ENCODE measurements at places on chromosomes 3 and 15.
A peak's percentile ranks its signal among the peaks of the same experiment; 100 is the strongest.

- DNase-seq: no peak
These were observed 75.4 kb upstream of the AKAP13 start for GRCh38 chr15:85305050-85305449.

GRCh38 chr3:41044523-41044922, 154.8 kb upstream of the CTNNB1 start:
- DNase-seq: no peak

GRCh38 chr3:22039161-22039560, 288.2 kb upstream of the ZNF385D start:
- DNase-seq: no peak

- DNase-seq: no peak
These were observed 304.4 kb upstream of the TGFBR2 start for GRCh38 chr3:30302027-30302426.

- DNase-seq: no peak
These were observed 15.1 kb downstream of the CCDC33 start for GRCh38 chr15:74251131-74251811.

DNA sequence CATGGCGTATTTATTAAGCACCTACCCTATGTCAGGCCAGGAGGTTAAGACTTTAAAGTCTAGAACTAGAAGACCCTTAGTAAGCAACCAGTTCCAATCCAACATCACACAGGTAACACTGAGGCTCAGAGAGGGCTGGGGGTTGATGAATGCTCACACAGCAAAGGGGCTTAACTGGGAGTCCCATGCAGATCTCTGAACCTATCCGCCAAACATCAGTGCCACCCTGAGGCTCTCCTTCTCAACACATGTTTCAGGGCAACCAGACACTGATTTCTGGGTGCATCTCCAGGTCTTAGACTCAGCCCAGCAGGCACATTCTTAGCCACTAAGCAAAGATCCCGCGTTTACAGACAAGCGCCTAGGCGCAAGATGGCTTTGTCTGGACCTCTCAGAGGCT, 92.0 kb upstream of the SLC6A11 start:
- no peak for DNase-seq

GRCh38 chr3:156472684-156473083, 82.2 kb downstream of the SSR3 start:
- no peak for DNase-seq

DNA sequence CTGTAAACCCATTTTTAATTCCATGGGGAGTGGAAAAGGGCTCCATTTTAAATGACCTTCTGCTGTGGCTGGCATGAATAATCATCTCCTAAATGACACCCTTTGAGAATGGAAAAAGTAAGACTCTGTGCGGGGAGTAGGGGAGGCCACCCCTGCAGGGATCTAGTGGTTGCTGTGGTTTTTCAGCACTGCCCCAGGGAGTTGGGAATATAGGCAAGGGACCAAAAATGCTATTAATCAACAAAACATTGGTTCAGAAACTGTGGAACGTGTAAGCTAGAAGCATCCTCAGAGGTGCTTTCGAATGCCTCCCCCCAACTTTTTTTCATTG, 30.1 kb upstream of the ADAMTS7 start:
- no peak for DNase-seq

GRCh38 chr3:77195766-77196545, 156.1 kb downstream of the ROBO2 start:
- no peak for DNase-seq

- no peak for DNase-seq
These were observed 127.5 kb upstream of the TOPAZ1 start for GRCh38 chr3:44114142-44114541.

- no peak for DNase-seq
These were observed 22.5 kb downstream of the TRIM71 start for GRCh38 chr3:32840086-32840841.

- DNase-seq: peak; percentile 49
These were observed 96.6 kb upstream of the LIMD1 start for GRCh38 chr3:45497963-45498362.

DNA sequence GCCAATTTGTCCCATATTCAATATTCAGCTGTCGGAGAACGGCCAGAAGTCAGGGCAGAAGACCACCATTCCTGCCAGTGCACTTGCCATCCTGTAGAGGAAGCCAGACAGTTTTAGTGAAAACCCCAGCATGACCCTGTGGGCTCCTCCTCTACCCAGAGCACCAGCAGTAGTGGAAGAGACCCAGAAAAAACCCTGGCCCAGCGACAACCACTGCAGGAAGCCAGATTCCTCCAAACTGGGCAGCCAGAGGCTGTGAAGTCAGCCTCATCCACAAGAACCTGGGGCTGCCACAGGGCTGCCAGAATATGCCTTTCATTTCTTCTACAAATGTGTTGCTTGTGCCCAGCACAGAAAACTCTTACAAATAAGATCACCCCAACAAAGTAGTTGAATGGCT, 67.3 kb downstream of the HMCES start:
- no peak for DNase-seq

Data from activated gamma-delta T cell treated with Interleukin-2 at 50 U/mL for 16 hours (primary cell).